ENCODE measurements at places on chromosomes 7 and 10. TPM values are rescaled to one million over a fixed set of nuclear protein-coding genes. Genes with fewer than 3 reads are reported as not detected.
A peak's percentile ranks its signal among the peaks of the same experiment; 100 is the strongest.

GRCh38 chr7:4690953-4691856, 9.1 kb downstream of the FOXK1 start:
- no peak for DNase-seq

DNA sequence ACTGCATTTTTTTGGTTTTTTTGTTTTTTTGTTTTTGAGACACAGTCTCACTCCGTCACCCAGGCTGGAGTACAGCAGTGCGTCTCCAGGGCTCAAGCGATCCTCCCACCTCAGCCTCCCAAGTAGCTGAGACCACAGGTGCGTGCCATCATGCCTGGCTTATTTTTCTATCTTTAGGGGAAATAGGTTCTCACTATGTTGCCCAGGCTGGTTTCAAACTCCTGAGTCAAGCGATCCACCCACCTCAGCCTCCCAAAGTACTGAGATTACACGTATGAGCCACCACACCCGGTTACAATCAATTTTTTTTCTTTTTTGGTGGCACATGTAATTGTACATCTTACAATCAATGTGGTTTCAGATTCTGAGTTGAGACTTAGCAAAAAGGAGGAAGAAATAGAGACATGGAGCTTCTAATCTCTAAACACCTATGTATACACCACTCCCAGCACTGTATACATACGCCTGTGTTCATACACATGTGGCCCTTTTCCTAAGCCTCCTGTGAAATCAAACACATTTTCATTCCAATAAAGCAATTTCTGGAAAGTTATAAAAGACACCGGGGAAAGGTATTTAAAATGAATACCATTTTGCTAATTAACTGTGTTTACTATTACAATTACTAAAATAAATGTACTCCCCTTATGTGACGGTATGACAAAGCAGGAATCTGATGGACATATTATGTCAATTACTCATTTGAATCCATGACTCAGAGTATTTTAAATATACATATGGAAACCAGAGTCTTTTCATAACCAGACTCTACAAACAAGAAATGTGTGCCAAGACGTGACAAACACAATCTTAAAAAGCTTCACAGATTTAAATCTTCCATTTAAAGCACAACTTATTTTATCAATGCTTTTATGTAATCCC, 40.9 kb downstream of the SMURF1 start:
- DNase-seq: peak; percentile 61

DNA sequence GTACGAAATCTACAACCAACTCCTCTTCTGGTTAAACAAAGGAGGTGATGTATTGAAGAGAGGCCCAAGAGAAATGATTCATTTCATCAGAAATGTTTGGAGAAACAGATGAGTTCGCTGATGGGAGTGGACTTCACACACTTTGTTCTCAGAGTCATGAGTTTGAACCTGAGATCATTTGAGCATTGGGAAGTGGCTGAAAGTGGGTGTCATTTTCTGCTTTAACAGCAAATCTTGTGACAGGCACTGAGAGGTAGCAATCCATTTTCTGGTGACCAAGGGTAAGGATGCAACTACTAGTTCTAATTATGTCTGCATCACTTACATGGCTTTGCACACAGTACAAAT, 51.4 kb downstream of the RBM20 start:
- DNase-seq: no peak

DNA sequence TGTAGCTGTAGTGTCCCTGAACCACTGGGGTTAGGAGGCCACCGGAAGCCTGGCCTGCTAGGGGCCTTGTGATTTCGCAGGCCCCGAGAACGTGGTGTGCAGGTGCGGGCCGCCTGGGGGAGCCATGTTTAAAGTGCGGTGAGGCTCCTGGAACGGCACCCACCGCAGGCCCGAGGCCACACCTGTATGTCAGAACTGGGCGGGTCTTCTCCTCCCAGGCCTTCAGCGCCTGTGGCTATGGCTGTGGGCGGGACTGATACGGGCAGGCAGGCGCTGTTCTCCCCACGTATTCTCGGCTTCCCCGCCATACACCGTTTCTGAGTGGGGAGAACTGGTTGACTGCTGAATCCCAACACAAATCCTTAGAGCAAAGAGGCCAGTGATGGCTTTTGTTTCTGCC, 74.8 kb downstream of the DNAJB6 start:
- no peak for DNase-seq

- DNase-seq: no peak
These were observed 22.3 kb downstream of the ADAMTS14 start for GRCh38 chr10:70694418-70695141.

- no peak for DNase-seq
These were observed 75.2 kb downstream of the MYL10 start for GRCh38 chr7:101553771-101554445.

DNA sequence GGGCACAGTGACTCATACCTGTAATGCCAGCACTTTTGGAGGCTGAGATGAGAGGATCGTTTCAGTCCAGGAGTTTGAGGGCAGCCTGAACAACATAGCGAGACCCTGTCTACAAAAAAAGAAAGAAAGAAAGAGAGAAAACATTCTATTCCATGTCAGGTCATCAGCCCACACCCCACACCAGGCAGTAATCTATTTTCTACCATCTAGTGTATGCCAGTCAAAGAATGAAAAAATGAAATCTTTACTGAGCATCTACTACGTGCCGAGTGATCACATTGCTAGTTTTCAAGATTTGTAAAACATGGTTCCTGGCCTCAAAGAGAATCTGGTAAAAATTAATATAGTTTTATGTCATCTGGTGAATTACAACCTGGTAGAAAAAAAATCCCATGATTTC, 3.1 kb upstream of the EPHB4 start:
- no peak for DNase-seq

DNA sequence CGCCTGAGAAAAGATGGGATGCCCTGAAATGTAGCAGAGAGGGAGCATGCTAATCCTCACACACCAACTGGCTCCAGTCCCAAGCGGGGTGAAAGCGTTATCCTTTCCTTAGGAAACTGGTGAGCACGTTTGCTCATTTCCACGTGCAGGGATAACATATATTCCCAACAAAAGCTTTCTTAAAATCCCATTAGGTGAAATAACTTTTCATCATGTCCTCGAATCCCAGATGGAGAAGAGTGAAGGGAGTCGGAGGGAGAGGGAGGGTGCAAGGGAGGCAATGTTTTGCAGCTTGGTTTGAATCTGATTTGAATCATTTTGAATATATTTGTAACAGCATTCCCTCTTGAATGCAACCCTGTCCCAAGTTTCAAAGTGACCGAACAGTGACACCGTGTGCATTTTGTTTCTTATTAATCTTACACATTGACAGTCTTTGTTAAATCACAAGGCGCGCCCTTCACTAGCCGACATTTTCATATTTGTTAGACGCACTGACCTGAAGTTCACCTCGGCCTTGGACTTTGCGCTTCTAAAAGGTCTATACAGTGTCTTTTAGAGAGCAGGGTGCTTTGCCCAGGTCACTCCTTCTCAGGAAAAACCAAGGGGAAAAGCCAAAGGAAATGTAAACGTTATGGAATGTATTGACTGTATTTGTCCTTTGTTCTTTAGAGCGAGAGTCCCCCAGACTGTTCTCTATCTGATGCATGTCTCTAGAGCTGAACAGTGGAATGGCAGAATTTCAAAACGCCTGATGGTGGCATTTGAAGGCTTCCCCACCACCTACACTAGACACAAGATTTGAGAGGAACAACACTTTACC, 3.1 kb upstream of the HOXA4 start:
- DNase-seq: no peak

- no peak for DNase-seq
These were observed 251.2 kb upstream of the PPP2R2D start for GRCh38 chr10:131649617-131650016.

- no peak for DNase-seq
These were observed 6.9 kb upstream of the ZNF138 start for GRCh38 chr7:64787295-64787694.

GRCh38 chr10:21100871-21101514, 203.9 kb upstream of the NEBL start:
- DNase-seq: peak; percentile 18

DNA sequence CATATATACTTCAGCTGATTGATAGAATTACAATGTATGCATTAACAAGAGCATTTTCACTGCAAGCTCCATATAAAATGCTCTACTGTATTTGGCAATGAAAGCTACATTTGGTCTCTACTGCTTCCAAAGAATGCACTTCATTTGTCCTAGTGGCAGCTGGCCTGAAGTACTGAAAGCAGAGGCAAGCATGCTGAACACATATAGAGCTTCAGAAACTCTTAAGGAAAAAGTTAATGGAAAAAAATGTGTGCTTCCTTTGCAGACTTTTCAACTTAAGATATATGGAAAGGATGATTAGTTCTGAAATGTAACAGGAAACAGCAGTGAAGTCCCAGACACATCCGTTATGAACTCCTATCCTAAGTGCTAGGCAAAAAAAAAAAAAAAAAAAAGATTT, 537.1 kb upstream of the POM121L12 start:
- peak; percentile 9 for DNase-seq

DNA sequence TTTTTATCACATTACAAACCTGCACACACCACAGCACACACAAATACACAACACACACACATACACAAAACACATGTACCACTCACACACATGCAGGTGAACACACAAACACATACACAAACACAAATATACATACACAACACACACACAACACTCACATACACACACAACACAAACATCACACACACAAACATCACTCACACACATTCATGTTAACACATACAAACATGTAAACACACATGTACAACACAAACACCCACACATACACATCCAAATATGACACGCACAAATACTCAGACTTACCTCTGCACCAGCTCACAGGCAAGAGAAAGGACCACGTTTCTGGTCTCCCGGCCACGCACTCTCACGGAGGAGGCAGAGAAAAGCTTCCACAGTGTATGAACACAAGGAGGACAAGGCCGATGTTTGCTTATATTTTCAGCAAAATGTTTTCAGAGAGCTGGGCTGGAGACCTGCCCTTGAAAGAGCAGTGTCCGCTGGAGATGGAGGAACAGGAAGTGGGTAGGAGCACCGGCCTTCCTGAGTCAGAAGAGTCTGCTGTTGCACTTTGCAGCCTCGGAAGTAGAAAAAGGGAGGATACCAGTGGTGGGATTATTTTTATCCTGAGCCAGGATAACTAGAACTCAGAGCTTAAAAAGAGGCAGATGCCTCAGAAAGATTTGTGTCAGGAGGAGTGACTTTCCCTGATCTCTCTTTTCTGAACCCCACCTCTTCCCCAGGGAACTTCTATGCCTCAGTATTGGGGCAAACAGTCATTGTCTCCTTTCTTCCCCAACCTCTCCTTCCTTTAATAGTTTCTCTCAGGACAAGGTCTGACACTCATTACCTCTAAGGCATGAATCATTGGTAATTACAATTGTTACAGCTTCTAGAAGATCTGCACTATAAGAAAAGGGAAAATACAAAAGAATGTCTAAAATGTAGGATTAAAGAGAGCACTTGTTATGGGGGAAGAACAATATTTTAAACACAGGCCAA, at the start of gene GIMAP6:
TSS of gene GIMAP6 (minus strand) at position 520 of the 999 bp plus-strand sequence. CDS start 2,243 bp downstream, outside the sequence.
- no peak for DNase-seq

GRCh38 chr10:32232378-32232777, 114.6 kb downstream of the EPC1 start:
- no peak for DNase-seq

DNA sequence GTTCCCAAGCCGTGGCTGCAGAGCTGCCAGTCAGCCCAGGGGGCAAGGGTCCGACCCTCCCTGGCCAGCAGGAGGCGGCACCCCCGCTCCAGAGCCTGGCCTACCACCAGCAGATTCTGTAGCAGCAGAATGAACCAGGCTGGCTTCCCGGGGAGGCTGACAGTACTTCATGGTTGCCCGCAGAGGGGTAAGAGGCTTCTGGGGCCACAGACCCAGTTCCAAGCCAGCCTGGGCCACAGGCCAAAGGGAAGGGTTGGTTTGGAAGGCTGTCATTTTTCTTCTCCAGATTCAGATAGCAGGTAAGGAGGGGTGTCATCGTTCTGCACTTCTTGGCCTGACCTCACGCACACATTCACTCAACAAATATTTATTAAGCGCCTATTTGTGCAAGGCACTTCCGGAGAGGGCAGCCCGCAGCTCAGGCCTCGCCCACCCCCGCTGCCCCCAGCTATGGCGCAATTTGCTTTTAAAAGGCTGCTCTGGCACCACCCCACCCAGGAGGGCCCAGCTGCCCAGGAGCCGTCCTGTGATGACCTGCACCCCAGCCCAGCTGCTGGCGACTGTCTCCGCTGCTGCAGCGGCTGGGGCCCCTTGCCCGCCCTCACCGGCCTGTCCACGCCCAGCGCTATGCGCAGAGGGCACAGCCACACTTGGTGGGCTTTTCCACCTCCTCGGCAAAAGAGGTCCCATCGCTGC, 168.5 kb downstream of the LCOR start:
- no peak for DNase-seq

Gene FGFR2
- total RNA-seq: not detected

- DNase-seq: peak; percentile 84
These were observed 142.1 kb downstream of the HGF start for GRCh38 chr7:81627536-81628287.

GRCh38 chr7:28296571-28297483, 115.5 kb upstream of the CREB5 start:
- peak; percentile 69 for DNase-seq

GRCh38 chr10:78894841-78895195, 173.9 kb upstream of the ZMIZ1 start:
- DNase-seq: no peak

DNA sequence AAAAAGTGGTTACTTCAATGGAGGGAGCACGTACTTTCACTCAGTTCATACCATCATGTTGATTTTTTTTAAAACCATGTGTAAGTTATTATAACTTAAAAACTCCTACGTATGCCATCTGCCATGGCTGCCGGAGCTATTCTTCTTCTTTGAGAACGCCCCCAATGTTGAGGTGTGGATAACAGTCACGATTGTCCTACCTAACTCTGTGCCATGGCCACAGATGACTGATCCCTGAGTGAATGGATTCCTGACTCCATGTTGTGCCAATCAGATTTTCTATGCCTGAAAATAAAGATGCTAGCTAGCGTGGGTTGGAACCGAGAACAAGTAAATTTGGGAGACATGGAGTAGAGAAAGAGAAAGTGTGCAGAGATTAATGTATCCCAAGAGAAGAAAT, 5.3 kb downstream of the MCMBP start:
- no peak for DNase-seq

GRCh38 chr7:92421676-92422435, 25.4 kb upstream of the GATAD1 start:
- DNase-seq: no peak

DNA sequence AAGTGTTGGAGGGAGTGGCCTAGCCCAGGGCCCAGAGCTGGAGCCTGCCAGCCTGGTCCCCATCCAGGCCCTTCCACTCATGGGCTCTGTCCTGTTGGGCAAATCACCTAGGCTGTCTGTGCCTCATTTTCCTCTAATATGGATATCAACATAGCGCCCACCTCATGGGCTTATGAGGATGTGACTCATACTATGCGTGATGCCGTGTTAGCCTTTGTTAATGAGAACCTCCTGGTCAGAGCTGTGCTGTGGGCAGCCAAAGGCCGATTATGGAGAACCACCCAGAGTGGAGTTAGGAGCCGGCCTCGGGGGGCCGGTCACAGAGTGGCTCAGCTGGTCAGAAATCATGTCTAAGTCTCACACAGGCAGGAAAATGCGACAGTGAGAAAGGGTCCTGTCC, 306.4 kb downstream of the PAXIP1 start:
- no peak for DNase-seq

DNA sequence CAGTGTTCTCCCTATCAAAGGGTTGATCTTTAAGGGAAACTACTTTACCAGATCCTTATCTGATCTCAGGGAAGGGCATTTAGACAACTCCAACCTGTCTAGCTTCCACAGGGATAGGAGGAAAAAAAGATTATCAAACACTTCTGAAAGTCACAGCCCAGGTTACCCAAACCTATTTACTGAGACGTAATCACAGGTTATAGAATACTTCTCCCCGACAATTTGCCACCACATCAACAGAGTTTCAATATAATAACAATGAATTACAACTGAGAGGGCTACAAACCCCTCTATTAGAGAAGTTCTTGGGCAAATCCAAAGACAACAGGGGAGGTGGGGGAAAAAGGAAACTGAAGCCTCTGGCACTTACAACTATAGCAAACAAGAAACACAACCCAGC, 26.3 kb downstream of the CFAP70 start:
- no peak for DNase-seq
